ENCODE measurements at places on chromosomes 5 and 9.

DNA sequence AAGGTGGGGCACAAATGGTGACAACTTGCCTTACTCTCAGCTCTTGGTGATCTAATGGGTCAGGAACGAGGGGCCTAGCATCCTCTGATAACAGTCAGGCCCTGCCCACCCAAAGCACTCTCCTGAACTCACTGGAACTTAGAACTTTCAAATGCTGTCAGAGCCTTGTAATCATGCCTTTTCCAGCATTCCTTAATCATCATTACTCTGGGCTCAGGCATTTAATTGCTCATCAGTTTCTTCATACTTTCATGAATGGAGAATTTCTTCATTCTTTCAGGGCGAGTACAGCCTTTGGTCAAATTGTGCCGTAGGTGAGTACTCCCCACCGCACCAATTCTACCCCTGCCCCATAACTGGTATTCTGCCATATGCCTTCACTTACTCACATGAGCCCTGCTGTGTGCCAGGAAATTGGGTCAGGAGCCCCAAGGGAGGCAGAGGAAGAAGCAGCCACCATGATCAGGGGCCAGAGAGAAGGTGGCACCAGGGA is 30.2 kb upstream of the DUSP1 start:
- DNase-seq: peak; percentile 95

GRCh38 chr5:174559141-174559540 is 165.2 kb upstream of the MSX2 start:
- DNase-seq: peak; percentile 41

- DNase-seq: peak; percentile 80
Observed at GRCh38 chr5:170614720-170615119, 110.9 kb downstream of the KCNIP1 start.

GRCh38 chr5:130333089-130333488 is 428.8 kb downstream of the CHSY3 start:
- DNase-seq: peak; percentile 79

DNA sequence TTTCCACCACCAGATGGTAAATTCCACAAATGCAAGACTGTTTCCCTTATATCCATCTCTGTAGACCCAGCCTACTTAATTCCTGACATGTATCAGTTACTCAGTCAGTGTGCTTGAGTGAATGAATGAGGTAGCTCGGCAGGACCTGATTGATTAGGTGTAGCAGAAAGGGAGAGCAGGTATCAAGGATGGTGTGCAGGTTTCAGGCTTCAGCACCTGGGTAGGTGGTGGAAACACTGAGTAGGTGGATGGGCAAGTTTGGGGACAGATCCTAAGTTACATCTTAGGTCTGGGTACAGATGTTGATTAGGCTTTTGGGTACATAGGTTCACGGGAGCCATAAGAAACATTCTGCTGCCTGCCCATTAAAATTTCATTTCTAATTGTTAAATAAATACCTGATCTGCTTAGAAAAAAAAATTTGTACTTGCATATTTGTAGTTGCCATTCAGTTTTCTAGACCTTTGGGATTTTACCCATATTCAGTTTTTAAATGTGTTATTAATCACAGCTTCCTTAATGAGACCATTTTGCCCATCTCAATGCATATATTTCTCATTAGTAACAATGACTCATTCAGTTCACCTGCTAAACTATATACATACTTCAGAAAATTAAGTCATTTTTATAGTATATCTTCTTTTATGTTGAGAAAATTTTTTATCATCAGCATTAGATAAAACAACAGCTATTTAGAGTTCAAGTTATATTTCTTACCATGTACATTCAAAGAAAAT is 111.8 kb downstream of the INIP start:
- no peak for DNase-seq

GRCh38 chr9:33972698-33973097 is 76.0 kb downstream of the UBAP2 start:
- no peak for DNase-seq

Data from mammary epithelial cell (primary cell).